ENCODE measurements at places on chromosomes 2 and 18.

DNA sequence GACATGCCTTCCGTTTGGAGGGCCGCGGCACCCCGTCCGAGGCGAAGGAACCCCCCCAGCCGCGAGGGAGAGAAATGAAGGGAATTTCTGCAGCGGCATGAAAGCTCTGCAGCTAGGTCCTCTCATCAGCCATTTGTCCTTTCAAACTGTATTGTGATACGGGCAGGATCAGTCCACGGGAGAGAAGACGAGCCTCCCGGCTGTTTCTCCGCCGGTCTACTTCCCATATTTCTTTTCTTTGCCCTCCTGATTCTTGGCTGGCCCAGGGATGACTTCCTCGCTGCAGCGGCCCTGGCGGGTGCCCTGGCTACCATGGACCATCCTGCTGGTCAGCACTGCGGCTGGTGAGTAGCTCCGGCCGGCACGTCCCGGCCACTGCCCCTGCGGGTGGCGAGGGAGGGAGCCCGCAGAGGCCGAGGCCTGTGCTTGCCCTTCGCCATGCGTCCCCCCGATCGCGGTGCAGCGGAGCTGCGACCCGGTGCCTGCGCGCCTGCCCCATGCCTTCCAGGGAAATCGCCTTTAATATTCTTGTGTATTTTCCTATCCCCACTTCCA lies 1.2 kb downstream of the BMPR2 start:
- DNase-seq = peak; percentile 32

DNA sequence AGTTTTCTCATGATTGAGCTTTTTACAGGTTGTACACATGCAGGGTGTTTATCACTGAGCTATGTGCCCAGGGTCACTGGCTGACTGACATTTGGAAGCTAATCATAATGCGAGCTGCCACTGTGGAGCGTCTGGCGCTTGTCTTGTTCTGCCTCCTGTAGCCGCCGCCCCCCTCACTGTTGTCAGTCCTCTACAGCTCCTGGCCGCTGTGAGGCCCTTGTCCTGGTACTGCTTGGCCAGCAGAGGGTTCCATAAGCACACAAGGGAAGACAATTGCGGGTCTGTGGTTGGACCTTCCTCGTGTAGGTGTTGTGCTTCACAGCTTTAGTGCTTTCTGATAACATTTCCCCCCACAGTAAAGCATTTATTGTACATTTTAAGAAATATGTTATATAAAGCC lies 105.6 kb upstream of the LDLRAD4 start:
- peak; percentile 63 for DNase-seq

DNA sequence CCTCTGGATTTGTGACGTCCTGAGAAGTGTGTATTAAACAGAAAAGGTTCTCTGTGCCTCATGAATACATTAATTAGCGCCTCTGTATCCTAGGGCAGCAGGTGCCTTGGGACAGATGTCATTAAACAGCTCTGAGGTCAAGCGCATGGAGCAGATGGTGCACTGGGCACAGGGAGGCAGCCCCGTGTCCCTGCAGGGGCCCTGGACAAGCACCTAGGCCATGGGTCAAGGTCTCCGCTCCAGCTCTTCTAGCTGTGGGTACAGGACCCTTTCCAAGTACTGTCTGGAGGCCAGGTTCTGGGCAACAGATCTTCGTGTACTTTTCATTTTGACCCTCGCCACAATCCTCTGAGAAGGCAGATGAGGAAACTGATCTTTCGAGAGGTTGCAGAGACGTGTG lies 126.4 kb downstream of the KCTD1 start:
- DNase-seq = no peak

- DNase-seq = no peak
Measured at GRCh38 chr2:160387558-160388262, 105.9 kb downstream of the RBMS1 start.

DNA sequence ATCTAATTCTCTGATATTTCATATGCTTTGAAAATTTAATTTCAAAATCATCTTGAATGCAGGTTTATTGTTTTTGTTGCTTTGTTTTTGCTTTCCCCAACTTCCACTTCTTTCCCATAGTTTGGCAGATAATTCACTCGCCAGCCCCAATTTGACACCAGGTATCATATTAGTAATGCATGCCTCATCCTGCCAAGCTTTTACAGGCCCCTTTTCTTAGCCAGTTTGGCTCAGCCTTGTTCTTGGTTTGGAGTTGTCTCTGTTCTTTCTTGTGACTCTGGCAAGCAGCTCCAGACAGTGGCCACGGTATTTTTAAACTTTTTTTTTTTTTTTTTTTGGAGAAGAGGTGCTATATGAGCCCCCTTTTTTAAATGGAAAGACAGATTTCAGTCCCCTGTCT lies 65.3 kb downstream of the PMS1 start:
- DNase-seq = no peak

DNA sequence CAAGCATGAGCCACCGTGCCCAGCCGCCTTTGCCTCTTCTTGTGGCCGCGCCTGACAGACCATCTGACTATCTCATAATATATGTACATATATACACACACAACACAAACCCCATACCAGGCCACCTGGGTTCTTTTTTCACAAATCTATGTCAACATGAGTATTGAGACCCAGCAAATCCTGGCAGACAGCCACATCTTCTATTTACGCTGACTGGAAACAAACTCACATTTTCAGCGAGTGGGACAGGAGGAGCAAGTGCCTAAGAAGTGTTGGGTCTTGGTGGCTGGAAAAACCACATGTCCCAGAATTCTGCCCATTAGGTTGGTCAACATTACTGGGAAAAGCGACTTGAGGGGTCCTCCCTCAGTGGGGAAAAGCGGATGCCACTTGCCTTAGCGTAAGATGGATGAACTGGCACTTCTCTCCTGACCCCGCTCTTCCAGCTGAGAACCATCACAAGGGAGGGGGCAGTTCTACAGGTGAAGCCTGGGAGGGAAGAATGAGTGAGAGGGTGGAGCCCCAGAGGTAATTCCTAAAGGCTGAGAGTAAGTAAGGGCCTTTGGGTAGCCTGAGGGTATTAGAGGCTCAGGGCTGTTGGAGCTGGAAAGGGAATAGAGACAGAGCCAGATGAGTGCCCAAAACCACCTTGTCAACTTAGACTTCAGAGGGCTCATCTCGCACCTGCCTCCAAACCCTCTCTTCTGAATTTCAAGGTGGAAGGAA lies 1.9 kb downstream of the SCYGR3 start:
- no peak for DNase-seq

- DNase-seq = no peak
Measured at GRCh38 chr2:215360596-215360995, 48.7 kb downstream of the ATIC start.

- no peak for DNase-seq
Measured at GRCh38 chr2:203347375-203347774, 19.2 kb downstream of the ABI2 start.

GRCh38 chr2:113228351-113228750 lies 50.4 kb downstream of the PAX8 start:
- no peak for DNase-seq

GRCh38 chr18:79956276-79956675 lies 4.8 kb upstream of the SLC66A2 start:
- DNase-seq = no peak

DNA sequence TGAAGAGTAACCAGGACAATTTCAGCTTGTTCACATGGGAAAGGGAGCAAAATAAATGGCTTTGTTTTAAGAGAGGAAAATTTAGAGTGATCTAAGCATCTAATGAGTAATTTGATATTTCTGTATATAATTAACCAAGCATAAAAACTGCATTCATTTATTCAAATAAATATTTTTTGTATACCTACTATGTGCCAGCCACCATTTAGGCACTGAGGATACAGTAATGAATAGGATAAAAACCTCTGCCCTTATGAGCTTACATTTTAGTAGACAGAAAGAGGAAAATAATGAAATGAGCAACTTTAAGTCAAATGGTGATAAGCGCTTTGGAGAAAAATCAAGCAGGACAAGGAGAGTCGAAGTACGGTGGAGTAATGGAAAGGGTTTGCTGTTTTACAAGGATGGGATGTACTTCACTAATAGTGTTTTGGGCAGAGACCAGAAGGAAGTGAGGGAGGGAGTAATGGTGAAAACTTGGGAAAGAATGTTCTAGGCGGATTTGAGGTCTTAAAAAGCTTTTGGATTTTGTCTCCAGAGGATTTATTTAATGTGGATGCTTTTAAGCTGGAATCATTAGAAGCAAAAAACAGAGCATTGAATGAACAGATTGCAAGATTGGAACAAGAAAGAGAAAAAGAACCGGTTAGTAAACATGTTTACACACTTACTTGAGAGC lies 17.4 kb downstream of the NDC80 start:
- DNase-seq = no peak

- no peak for DNase-seq
Measured at GRCh38 chr2:66331176-66331575, 103.7 kb upstream of the MEIS1 start.

- DNase-seq = no peak
Measured at GRCh38 chr2:218895759-218896500, 15.3 kb downstream of the WNT10A start.

- DNase-seq = no peak
Measured at GRCh38 chr18:54269893-54270844, 852 bp downstream of the POLI start.

GRCh38 chr2:196887431-196887830 lies 39.1 kb downstream of the PGAP1 start:
- DNase-seq = no peak

GRCh38 chr2:147174824-147175254 lies 670.0 kb upstream of the ACVR2A start:
- no peak for DNase-seq

DNA sequence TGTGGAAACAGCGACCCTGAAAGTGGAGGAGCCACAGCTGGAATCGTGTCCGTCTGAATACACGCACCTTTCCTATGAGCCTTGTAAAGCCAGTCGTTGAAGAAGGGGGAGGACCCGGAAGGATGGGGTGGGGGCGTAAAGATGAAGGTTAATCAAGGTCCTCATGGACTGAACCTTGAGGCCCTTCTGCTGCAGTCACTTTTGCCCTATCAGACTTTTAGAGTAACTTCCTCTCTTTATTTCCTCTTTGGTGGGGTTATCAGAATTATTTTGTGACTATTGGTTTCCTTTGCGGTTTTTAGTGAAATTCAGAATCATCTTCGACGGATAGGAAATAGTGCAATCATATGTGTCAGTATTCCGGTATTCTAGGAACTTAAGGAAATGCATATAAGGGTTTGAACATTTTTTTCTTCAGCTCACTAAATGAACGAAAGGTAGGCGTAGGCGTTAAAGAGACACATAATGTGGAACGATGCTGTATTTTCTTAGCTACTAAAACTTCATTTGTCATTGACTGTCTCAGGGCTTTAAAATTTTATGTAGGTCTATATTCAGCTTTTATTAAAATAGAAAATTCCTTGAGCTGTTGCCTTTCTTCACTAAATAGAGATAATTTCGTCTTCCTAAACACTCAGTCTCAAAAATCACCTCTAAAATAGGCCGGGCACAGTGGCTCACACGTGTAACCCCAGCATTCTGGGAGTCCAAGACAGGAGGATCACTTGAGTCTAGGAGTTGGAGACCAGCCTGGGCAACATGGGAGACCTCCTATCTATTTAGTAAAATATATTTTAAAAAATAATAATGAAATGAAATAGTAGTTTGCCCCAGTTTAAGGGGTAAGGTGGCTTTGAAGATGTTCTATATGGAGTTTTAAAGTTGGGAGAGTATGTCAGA lies 1.4 kb upstream of the YES1 start:
- no peak for DNase-seq

DNA sequence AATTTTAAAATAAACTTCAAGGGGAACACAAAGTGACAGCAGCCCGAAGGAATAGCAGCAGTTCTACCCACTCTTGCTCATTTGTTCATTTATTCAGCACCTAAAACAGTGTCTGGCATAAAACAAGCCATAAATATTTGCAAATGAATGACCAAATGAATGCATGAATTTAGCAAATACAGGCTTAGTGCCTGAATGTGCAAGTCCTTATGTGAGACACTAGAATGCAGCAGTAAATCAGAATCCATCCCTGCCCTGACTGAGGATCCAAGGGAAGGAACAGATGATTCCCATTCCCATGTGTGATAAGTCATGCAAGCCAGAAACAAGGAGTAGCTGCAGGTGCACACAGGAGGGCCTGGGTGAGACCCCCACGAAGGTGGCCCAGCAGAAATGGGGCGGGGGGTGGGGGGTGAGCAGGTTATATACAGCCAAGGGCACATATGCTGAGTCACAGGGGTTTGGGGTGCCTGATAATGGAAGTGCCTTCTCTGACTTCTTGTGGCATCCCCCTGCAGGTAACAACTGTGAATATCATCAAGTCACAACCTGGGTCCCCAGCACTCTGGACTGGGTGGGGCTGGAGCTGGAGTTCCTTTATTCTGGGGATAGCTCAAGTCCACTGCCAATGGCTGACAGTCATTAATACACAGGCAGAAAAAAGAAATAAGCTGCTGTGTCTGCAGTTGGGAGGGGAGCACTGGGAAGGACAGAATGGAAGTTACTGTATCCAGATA lies 311.9 kb downstream of the TXNL1 start:
- DNase-seq = no peak

- DNase-seq = no peak
Measured at GRCh38 chr2:135037831-135038230, 9.4 kb downstream of the MAP3K19 start.

DNA sequence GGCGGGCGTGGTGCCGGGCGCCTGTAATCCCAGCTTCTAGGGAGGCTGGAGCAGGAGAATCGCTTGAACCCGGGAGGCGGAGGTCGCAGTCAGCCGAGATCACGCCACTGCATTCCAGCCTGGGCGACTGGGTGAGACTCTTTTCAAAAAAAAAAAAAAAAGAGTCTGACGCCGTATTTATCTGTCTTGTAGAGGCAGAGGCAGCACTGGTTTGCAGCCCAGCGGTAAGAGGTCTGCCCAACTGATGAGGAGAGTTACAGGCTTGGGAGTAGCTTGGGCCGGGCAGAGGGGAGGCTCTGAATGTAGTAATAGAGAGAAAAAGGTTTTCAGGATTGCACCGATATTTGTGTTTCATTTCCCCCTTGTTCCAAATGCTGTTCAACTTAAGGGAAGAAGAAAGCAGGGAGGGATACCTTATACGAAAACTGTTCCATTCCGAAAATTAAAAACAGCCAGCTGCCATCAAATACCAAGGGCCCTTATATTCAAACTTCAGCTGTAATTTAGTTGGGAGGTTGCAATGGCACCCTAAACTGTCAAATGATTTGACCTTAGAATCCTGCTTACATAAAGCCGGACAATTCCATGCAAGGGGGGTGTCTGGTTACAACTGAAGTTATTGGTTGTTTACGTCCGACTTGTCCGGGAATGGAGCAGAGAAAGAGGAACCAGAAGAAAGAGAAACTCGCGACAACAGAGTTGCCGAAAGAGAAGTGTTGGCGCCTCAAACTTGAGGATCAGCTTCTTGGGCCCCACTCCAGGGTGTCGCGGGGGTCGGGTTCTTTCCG lies 9.2 kb upstream of the SP9 start:
- peak; percentile 41 for DNase-seq

DNA sequence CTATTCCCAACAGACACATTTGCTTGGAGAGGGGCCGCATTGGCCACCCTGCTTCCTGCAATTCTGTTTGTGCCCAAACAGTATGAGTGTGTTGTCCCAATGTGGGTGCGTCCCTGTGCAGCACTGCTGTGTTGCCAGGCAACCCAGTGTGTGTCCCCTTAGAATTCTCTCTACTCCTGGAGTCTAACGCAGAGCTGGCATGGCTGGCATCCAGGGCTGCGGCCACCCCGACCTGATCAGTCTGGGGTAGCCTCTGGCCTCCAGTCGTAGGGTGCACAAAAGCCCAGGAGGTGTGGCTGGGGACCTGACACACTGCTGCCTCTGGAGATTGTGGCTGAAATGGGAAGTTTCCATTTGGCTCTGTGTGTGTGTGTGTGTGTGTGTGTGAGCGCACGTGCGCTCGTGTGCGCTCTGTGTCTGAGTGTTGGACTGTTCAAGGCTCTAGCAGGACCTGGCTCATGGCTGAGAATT lies 48.0 kb downstream of the TEX44 start:
- DNase-seq = no peak

Data from neuronal stem cell (in vitro differentiated cells).